ENCODE measurements at places on chromosomes 4 and X.

DNA sequence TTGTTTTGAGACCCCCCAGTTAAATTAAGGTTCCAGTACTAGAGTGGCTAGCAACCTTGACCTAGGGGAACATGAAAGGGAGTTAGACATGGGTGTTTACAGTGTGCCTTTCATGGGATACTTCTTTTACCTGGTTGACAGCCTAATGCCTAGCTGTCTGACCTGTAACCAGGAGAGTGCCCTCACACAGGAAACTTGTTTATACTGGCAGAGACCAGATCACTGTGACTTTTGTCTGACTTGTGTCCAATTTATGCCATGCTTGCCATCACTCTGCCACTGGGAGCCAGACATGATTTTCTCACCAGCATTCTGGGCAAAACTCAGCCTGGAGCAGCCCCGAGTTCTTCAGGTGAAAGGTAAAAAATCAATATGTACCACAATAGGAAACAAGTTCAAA is 305.9 kb downstream of the CHIC1 start:
- no peak for DNase-seq

- DNase-seq = no peak
These were observed 117.4 kb upstream of the NUDT10 start for GRCh38 chrX:51215266-51215665.

- no peak for DNase-seq
These were observed 57.9 kb upstream of the PLS3 start for GRCh38 chrX:115503099-115503498.

DNA sequence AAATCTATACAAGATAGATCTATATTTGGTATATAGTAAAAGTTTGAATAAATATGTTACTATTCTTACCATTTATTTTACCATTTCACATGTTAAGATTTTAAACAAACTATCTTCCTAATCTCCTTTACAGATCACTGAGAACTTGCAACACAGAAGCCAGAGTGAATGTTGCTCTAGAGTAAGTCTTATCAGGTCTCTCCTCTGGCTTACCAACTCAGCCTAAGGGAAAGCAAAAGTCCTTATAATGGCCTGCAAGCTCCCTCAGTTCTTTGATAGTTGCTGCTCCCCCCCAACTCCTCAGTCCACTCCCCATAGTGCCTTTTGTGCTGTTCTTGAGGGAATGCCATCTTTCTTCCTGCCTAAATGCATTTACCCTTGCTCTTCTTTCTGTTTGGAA is 25.7 kb upstream of the SLC7A11 start:
- no peak for DNase-seq

DNA sequence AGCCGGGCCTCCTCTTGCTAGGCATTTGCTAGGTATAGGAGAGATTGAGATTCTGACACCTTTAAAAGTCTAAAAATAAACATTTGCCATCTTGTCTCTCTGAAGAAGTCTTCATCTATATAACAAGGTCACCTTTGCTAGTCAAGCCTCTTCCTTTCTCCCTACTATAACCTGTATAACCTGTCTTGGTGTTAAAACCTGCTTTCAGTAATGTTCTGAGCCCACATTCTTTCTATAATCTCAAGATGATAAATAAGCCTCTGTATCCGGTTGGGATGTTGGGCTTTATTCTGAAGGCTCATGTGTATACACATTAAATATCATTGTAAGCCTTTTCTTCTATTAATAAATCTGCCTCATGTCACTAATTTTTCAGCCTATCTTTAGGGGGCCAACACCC is 10.2 kb downstream of the ASIC5 start:
- no peak for DNase-seq

Data from AG09319 (cell line).